ENCODE measurements at places on chromosomes 6 and 20. TPM values are rescaled to one million over a fixed set of nuclear protein-coding genes. Genes with fewer than 3 reads are reported as not detected.

- no peak for DNase-seq
Observed at GRCh38 chr6:103183831-103184411, 1675.8 kb downstream of the HACE1 start.

DNA sequence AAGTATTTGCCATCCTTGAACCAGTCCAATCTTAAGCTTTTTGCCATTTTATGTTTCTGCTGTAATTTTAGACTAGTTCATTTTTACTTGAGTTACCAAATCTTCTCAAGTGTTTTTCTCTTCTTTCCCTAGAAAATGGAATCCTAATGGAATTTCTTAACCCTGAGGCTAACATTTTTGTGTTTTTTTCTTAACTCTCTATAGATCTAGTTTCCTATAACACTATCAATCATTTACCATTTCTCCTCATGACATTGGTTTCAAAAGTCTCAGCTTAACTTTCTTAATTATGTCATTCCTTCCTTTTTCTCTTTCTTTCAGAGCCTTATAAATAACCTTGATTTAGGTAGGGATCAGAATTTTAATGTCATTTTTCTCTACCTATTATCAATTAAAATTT lies 54.8 kb downstream of the SENP6 start:
- DNase-seq, result no peak

GRCh38 chr6:92433911-92434310 lies 985.4 kb downstream of the EPHA7 start:
- no peak for DNase-seq

- DNase-seq, result no peak
Observed at GRCh38 chr6:170221753-170222400, 69.0 kb downstream of the DLL1 start.

DNA sequence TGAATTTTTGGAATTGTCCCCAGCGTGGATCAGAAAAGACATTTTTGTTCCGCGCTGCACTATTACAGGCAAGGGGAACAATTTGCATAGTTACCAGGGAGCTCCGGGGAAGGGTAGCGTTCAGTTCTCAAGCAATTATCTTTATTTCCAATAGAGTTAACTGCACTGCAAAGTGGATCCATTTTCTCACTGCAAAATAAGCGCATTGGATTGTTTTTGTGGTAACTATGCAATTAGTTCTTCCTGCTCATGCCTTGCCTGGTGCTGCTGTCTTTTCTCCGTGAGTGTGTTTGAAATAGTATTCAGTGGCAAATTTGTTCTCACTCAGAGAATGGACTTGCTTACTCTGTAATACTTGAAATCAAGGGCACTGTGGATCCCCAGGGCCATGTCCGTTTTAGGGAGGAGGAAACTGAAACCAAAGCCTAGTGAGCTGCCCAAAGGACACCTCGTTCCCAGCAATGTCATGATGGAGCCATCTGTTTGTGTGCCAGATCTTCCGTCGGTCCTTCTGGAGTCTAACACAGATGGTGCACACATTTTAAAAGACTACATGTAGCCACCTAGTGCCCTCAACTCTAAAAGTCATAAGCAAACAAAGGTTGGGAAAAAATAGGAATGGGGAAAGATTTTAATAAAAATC lies 7.4 kb upstream of the PCK1 start:
- peak; percentile 53 for DNase-seq

DNA sequence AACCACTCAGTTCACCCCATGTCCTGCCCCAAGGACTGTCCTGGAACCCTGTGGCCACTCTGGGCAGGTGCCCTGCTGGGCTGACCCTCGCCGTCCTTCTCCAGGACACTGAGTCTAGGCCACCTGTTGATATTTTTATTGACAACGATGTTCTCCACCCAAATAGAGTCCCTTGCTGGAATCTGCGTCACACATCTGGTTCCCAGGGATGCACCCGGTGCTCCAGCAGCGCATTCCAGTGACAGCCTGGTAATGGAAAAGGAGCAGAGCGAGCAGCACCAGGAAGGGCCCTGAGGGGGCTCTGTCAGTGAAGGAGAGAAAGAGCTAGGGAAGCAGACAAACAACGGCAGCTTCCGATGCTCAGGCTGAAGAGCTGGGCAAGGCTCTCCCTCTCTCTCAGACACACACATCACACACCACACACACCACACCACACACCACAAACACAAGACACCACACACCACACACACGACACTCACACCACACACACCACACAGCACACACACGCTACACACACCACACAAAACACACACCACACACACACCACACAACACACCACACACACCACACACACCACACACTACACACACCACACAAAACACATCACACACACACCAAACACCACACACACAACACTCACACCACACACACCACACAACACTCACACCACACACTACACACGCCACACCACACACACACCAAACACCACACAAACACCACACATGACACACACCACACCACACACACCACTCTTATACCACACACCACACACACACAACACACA lies 117.9 kb upstream of the THBS2 start:
- no peak for DNase-seq

- DNase-seq, result no peak
Observed at GRCh38 chr20:50376179-50376887, 133.8 kb upstream of the PTPN1 start.

GRCh38 chr6:111818539-111819226 lies 54.6 kb downstream of the FYN start:
- DNase-seq, result no peak

DNA sequence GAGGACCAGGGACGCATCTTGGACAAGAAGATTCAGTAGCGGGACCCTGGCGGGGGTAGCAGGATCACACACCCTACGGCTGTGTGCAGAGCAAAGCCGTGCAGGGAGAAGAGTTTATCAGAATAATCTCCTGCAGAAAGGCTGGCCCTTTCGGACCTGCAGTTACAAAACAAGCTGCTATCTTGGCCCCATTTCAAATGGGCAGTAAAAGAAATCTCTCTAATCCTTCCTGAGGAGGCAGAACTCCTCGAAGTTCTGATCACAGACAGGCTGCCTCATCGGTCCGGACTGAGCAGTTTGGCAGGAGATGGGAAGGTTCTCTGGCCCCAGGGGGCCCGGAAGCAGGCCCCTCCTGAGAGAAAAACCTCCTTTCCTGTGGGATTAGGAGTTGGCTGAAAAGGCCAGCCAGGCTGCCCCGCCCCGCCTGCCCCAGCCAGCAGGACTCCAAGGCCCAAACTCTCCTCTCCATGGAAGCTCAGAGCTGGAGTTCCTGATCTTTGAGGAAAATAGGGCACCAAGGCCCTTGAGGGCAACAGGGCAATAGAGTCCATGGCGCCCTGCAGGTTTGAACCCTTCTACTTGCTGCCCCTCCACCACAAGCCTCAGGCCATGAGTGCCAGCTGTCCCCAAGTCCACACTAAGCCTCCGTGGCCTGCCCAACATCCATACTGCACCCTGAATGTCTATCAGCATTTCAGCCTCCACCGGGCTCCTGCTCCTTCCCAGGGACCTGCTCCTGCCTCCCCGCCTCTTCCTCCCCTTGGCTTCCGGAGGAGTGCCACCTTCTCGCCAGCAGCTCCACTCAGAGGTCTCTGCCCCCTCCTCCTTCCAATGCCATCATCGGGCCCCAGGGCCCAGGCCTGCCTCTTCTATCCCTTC lies 141.3 kb downstream of the PREX1 start:
- no peak for DNase-seq

GRCh38 chr6:166381733-166382499 lies 824 bp downstream of the MPC1 start:
- peak; percentile 29 for DNase-seq

DNA sequence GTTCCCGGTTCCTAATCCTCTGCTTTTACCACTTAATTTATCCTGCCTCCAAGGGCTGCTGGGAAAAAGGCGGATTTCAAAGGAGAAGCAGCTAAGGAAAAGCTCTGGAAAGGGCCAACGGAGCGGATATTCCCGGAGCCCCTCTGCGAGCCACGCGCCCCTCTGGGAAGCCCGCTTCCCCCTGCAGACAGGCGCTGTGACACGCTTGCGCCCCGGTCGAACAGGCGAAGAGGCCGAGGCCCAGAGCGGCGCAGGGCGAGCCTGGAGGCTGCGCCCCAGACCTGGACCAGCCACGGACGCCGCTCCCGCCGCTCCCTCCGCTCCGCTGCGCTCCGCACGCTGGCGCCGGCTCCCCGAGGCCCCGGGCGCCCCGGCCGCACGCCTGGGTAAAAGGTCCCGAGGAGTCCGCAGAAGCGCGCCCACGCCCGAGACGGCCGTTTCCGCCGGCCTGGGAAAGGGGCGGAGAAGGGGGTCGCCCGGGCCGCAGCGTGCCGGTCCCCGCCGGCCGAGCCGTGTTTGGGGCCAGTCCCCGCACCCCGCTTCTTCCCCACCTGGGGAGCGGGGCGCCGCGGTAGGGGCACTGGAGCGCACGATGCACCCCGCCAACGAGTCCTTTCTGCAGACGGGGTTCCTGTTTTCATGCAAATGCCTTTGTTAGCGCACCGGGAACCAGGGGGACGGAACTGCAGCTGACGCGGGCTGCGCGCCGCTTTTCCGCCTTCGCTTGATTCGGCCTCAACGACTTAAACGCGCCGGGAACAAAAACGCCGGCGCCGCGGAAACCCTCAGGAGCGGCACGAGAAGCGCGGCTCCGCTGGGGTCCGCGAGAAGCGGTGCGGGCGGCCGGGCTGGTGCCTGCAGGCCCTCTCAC lies 91.9 kb upstream of the SIRPA start:
- DNase-seq, result peak; percentile 86

DNA sequence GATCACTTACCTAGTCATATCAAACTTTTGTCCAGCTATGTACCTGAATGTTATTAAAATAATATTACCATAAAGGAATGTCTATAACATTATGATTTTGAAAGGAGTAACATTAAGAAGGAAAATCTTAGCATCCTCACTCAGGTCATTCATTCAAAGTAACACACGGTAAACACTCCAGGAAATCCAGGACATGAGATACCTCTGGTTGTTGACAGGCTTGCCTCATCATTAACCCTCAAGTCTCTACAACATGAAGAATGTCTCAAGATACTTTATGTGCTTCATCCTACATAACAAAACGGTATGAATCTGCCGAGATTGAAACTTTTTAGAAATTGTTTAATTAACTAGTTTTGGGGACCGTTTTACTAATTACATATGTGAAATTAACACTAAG lies 690 bp upstream of the FILIP1 start:
- no peak for DNase-seq

GRCh38 chr6:46821458-46821881 lies 28.3 kb downstream of the MEP1A start:
- no peak for DNase-seq

DNA sequence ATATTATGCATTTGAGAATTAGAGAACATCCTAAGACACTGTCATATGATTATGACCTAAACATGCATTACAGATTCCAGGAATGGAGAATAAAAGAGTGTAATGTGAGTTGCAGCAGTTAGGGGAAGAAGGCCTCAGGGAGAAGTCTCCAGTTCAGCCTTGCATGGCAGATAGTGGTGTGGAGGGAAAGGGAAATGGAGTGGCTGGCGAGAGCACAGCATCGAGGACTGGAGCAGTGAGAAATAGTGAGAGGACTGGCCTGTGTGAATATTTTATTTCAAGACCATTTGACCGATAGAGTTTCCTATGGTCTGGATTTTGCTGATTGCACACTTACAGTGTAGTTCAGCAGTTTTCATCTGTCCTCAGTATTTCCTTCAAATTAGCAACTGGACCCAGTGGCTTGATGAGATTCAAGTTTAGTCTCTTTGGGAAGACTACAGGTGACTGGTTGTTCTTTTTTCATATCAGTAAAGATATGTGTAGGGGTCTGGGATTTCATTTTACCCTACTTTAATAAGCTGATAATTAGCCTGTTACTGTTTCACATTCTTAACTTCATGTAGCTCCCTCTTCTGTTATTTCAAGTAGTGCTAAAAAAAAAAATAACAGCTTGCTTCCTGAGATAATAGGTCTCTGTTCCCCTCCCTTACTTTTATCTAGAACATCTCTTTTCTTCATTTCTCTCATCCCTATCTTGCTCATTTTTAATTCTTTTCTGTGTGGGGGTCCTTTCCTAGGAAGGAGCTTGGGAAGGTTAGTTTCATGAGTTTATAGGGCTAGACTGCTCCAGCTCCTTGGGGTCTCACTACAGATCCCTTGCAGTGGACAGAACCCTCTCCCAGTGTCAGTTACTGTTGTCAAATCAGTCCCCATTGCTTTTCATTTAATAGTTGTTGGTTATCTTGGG lies 27.9 kb downstream of the BLTP3A start:
- no peak for DNase-seq

GRCh38 chr20:63387393-63387792 lies 26.2 kb upstream of the CHRNA4 start:
- no peak for DNase-seq

- DNase-seq, result peak; percentile 25
Observed at GRCh38 chr6:22696481-22696880, 127.1 kb downstream of the HDGFL1 start.

GRCh38 chr20:17947474-17947815 lies 21.1 kb downstream of the SNX5 start:
- no peak for DNase-seq

- no peak for DNase-seq
Observed at GRCh38 chr6:93471281-93471680, 51.9 kb upstream of the EPHA7 start.

DNA sequence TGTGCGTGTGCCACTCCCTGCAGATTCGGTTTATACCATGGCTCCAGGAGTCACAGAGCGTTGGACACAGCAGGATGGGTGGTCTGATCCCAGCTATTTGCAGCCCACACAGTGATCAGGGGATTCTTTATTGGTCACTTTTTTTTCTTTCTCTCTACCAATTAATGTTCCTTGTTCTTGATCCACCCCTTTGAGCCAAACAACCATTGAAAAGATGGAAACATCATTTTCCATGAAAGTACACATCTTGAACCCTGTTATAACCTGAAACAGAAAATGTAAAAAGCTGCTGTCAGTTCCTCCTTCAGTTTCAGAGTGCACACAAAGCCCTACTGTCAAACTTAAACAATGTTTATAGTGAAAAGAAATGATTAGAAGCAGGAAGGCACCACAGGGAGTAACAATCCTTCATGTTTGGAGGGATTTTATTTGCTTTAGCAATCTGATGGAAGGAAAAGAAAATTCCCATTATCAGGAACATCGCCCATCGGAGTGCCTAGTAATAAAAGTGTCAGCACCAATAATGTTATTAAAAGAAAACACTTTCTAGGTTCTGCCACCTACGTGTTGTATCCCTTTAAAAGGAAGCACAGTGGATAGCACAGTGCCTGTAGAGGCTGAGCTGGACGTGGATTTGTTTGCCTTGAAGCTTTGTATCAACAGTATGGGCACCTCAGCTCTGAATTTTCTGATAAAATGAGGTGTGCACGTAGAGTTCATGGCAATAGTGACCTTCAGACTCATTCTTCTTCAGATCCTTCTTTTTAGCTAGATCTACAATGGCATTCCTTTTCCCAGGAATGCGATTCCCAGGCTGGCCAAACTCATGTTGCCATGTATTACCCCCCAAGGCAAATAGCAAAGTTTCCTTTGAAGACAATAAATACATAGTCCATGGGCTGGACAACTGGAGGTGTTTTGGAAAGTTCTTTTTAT lies 16.1 kb upstream of the THBD start:
- peak; percentile 14 for DNase-seq

The NRSN1 gene
- 123 TPM for polyA plus RNA-seq

The FOXF2 gene
- 2.6 TPM for polyA plus RNA-seq

The ACTL10 gene
- polyA plus RNA-seq, result 1.4 TPM

The POU5F1 gene
- polyA plus RNA-seq, result not detected

The BPIFA1 gene
- polyA plus RNA-seq, result not detected

The CRISP3 gene
- not detected for polyA plus RNA-seq

The MOG gene
- 87.3 TPM for polyA plus RNA-seq

The CLPSL1 gene
- not detected for polyA plus RNA-seq

The OCSTAMP gene
- not detected for polyA plus RNA-seq

The PSORS1C2 gene
- not detected for polyA plus RNA-seq

The GSTA1 gene
- not detected for polyA plus RNA-seq

The NHLRC1 gene
- 2.1 TPM for polyA plus RNA-seq

The SESN1 gene
- 17.2 TPM for polyA plus RNA-seq

The OOEP gene
- not detected for polyA plus RNA-seq

The LY6G6D gene
- polyA plus RNA-seq, result not detected

The SYNDIG1 gene
- polyA plus RNA-seq, result 19.3 TPM
